Stomach (tissue), 19 donors: ENCODE measurements at places on chromosomes 1 and 21. TPM values are rescaled to one million over a fixed set of nuclear protein-coding genes. Genes with fewer than 3 reads are reported as not detected.

KRTAP12-2 gene
- total RNA-seq, result not detected

ATF3 gene
- not detected for total RNA-seq

DNA sequence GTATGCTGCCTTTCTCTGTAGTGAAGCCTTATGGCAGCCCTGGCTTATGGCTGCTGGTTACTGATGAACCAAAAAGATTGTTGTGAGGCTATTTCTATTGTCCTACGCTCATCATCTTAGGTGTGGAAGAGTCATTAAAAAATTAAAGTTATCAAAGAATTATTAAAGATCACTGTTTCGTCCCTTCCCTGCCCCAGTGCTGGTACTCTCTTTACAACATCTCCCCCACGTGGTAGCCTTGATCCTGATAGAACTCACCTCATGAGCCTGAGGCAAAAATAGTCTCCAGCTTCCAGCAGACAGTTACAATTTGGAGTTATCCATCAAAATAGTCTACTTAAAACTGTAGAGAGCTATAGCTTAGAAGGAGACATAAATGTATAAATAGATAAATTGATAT lies 201.5 kb downstream of the S1PR1 start:
- DNase-seq, result no peak

BEND5 gene
- total RNA-seq, result 48.2 TPM

GRCh38 chr1:100147875-100148274 lies 14.9 kb downstream of the TRMT13 start:
- no peak for DNase-seq

GRCh38 chr1:244214009-244214967 lies 163.2 kb downstream of the ZBTB18 start:
- peak; percentile 68 for DNase-seq

GRCh38 chr1:245016700-245017099 lies 138.1 kb upstream of the KIF26B start:
- DNase-seq, result peak; percentile 24
